Upper lobe of right lung (tissue), 1 donor: ENCODE measurements at places on chromosomes 3 and 15. TPM values are rescaled to one million over a fixed set of nuclear protein-coding genes. Genes with fewer than 3 reads are reported as not detected.

Gene INKA1
- 6.6 TPM for total RNA-seq

DNA sequence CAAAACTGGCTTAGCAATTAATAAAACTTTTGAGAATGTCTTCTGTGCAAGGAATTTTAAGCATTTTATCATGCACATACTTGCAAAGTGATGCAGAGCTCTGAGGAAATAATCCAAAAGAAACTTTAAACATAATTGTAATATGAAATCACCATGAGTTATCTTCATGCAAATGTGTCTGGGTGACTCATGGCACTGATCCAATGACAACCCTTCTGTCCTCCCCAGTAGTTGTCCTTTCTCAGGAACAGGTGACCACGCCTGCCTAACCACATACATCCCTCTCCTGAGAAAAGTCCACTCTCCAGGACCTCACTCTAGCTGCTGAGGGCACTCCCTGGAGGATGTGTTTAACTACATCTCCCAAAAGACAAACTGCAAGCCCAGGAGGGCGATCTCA, 530.6 kb upstream of the IL12A start:
- no peak for DNase-seq

Gene ALPK3
- total RNA-seq = 21.0 TPM

Gene CMTM6
- 58.9 TPM for total RNA-seq

DNA sequence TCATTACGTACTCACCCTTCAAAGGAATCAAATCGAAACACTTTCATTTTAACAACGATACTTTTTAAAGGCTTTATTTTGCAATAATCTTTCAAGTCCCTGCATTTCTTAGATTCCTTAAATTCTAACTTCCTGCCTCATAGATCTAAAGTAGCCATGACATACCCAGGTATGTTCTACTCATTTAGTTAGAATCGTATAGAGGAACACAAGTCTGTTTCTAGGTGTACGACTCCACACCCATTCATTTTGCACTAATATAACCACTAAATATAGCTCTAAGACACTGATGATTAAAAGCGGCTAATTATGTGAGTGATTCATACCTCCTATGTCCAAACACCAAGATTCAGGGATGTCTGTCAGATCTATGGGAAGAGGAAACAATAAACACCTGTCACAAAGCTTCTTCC, 1.3 kb downstream of the ATP13A3 start:
- DNase-seq = no peak

DNA sequence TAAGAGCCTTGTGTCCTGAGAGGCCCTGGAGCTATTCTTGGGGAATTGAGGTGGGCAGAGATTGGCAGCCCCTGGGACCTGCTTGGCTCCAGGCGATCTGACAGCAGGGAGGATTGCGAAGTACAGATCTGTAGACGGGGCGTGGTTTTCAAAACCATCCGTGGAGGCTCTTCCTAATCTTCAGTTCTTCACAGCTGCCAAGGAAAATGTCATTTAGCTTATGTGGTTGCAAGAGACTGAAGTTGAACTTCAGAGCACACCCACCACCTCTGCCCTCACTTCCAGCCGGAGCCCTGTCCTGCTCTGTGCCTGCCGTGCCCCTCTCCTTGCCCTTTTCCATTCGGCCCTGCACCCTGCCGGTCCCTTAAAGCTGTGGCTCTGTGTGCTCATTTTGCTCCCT, 12.9 kb downstream of the NISCH start:
- no peak for DNase-seq
